ENCODE measurements at places on chromosomes 6 and 20.

DNA sequence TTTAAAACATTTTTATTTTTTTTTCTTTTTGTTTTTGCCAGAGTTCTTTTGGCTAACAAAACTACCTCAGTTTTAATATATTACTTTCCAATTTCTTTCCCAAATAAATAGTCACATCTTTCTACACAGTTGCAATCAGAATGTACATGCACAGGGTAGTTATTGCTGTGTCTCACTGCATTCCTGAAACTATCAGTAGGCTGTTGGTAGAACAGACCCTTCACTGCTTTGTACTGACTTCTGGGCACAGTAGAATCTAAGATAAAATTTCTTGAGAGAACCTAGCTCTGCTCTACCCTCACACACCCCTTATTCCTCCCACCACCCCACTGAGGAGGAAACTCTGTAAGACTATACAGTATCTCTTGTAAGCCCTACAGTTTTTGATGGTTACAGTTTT, 19.9 kb downstream of the TPX2 start:
- DNase-seq: no peak

GRCh38 chr20:3747471-3747870, 15.0 kb downstream of the HSPA12B start:
- DNase-seq: no peak

GRCh38 chr20:50713657-50714101, 17.7 kb upstream of the PARD6B start:
- no peak for DNase-seq

DNA sequence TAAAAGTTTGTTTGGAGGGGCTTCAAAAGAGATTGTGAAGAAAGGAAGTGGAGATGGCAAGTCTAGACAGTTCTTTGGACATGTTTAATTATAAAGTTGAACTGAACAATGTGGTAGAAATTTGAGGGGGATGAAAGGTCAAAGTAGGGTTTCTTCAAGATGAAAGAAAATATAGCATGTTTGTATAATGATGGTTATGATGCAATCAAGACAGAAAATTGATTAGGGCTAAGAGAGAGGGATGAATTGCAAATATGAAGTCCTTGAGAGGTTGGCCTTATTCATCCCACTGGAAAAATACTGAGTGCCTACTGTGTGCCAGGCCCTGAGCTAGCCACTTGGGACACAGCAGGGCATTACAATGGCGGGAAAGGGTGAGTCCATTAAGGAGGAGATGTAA, 37.6 kb downstream of the NHSL1 start:
- DNase-seq: no peak

- no peak for DNase-seq
These were observed 79.3 kb upstream of the PMEPA1 start for GRCh38 chr20:57788936-57789613.

DNA sequence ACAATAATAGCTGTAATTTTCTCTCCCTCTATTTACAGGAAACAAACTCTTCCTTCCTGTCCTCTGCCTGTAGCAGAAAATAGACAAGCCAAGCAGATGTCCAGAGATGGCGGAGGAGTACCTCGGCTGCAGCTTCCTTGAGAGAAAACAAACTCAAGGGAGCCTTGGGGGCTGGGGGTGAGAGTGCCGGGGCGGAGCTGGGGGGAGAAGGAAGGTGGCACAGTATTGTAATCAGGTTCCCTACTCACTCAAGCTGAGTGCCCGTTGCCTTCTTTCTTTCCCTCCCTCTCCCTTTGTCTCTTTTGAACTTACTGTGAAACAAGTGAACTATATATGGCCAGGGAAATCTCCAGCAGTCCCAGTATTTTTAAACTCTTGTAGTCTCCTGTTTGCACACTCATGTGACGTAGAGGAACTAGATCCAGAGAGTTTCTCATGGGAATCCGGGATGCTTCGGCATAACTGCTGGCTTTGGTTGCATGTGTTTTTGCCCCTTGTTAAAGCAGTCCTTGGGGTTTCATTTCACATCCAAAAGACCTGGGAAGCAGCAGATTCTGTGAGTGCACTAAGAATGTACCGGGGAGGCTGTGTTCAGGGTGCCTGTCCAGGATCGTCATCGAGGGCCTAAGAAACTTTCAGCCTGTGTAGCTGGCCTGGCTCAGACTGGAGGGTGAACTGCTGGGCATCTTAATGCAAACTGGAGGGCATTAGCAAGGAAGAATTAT, 44.6 kb upstream of the HDDC2 start:
- no peak for DNase-seq

DNA sequence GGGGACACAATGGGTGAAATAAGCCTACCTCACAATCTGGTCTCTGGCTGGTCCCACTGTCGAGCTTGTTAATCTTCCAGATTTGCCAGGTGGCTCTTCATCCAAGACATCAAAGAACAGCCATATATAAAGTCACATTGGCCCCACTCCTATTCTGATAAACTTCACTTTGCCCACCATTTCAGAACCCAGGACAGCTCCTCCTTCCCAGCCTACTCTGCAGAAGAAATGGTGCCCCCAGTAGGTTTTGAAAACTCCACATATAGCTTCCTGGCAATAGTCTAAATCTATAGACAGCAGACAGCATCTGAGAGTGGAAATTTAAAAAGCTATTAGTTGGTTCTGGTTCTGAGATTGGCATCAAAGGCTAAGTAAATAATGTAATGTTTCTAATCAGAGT, 143.1 kb upstream of the PCSK2 start:
- no peak for DNase-seq

DNA sequence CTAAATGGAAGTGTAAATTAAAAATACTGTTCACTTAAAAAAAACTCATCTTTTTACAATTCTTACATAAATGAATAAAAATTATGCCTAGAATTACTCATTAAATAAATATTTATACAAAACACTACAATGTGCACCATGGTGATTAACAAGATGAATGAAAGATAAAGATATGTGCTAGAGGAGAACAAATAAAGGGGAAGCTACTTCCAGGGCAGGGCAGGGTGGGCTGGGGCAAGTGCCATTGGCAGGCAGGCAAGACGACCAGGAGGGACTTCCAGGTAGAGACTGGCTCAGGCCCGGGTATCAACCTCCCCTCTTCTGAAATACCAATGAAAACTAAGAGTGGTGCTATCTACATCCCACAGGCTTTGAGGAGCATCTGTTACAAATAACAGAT, 20.4 kb downstream of the PREP start:
- no peak for DNase-seq

- no peak for DNase-seq
These were observed 402.6 kb downstream of the SAMD5 start for GRCh38 chr6:147911057-147911456.

DNA sequence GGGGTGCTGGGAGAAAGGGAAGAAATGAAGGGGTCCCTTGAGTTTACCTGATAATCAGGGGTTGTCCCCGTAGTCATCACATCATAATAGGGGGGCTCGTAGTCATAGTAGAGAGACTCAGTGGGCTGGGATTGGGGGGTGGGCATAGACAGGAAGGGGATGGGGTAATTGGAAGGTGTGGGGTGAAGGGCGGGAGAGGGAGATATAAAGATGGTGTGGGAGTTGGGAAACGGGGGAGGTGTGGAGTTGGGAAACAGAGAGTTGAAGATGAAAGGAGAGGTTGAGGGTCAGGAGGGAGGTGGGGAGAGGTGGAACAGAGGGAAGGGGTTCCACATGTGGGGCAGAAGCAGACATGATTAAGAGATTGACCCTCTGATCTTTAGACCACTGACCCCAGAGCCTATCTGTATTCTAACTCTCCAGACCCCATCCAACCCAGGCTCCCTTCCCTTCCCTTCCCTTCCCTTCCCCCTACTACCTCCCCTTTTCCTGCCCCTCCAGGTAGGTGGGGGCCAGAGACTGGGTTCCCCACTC, 6.5 kb downstream of the COL11A2 start:
- no peak for DNase-seq

DNA sequence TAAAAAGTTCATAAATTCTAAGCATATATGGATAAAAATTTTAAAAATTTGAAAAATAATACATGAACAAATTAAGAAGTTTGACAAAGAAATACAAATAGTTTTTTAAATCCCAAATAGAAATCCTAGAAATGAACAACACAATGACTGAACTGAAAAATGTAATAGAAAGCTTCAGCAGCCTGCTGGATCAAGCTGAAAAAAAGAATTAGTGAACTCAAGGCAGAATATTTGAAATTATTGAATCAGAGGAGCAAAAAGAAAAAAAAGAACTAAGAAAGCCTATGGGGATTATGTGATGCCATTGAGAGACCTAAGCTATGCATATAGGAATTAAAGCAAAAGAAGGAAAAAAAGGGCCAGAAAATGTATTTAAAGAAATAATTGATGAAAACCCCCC, 39.9 kb upstream of the TFB1M start:
- DNase-seq: no peak

GRCh38 chr20:17571153-17571527, 1.3 kb downstream of the DSTN start:
- DNase-seq: no peak

GRCh38 chr20:45822857-45823256, 4.3 kb downstream of the TNNC2 start:
- DNase-seq: no peak

DNA sequence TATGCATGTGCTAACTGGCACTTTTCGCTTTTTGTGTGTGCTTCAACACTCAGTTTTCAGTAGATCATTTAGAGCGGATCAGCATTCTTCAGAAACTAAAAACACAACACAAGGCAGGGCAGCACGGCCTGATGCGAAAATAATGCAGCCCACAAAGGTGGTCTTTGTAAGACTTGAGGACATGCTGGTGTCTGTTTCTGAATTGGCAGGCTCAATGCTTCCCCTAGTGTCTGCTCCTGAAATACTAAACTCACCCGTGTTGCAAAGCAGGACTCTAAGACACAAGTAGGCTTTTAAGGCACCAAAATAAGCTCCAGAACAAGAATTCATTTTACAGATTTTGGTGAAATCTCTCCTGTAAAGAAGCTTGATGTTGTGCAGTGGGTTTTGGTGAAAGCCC, 676.5 kb downstream of the TENT5A start:
- DNase-seq: no peak

GRCh38 chr6:163422550-163422949, 8.0 kb downstream of the QKI start:
- DNase-seq: no peak

GRCh38 chr20:46306743-46307138, 1.6 kb downstream of the CDH22 start:
- DNase-seq: no peak

GRCh38 chr6:153424719-153425400, 293.8 kb upstream of the RGS17 start:
- DNase-seq: no peak

- no peak for DNase-seq
These were observed 66.4 kb upstream of the STMND1 start for GRCh38 chr6:17035257-17036064.

DNA sequence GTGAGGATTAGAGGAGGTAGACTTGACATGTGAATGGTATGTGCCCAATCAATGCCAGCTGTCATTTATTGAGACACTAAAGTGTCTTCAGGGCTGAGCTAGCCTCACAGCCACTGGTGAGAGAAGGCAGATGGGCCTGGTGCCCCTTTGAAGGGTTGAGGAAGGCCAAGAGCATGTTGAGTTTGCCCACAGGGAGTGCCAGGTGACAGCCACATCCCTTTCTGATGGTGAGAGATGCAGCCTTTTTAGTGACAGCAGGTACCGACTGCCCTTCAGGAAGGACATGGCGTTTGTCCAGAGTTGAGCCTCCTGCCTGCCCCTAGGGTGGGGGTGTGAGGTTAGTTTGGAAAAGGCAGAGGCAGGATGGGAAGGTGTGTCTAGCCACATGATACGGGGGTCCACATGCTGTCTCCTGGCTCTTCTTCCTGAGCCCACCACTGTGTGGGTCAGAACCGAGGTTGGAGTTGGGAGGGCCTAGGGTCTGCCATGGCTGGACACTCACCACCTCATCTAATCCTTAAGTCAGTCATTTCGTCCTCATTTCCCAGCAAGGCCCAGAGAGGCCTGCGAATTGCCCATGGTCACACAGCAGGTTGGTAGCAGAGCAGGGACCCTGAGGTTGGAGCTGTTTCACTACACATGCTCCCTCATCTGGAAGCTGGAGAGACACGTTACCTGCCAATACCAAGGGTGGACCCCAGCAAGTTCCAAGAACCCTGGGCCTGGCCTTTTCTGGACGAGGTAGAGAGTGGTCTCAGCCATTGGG, 32.5 kb downstream of the SPDEF start:
- no peak for DNase-seq
